Activated CD4-positive, alpha-beta T cell treated with anti-CD3 and anti-CD28 coated beads, Interleukin-2, amount 10 ng/mL, durations not matched to agents 7 days and 5 days (primary cell): ENCODE measurements at places on chromosomes 11 and 22.

DNA sequence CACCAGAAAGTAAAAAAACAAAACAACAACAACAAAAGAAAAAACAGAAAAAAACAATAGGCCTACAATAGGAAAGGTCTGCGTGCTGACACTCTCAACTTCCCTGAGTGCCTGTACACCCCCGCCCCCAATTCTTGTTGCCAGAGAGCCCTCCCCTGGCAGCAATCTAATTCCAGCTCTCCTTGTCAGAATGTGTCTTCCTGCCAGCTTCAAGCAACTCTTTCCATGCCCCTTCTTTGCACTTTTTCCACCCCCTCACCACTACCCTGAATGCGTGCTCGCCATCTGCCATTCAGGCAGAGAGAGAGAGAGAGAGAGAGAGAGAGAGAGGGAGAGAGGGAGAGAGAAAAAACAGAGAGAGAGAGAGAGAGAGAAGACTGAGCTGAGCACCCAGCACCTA is 245.0 kb downstream of the KIRREL3 start:
- no peak overlapping the region for H3K4me3 ChIP-seq
- H3K27me3 ChIP-seq: peaks cover 6% of the 10 kb centered on the region
- no peaks in the 10 kb centered on the region for H3K4me1 ChIP-seq
- no peaks in the 10 kb centered on the region for H3K36me3 ChIP-seq
- no peak overlapping the region for H3K27ac ChIP-seq
- no peak for DNase-seq

- H3K27ac ChIP-seq: no peak overlapping the region
- no peak for DNase-seq
- H3K27me3 ChIP-seq: no peaks in the 10 kb centered on the region
- H3K4me3 ChIP-seq: no peak overlapping the region
- H3K4me1 ChIP-seq: no peaks in the 10 kb centered on the region
Observed at GRCh38 chr11:41190437-41191082, 268.9 kb downstream of the LRRC4C start.

GRCh38 chr22:18114976-18115652 is 4.5 kb downstream of the TUBA8 start:
- H3K4me3 ChIP-seq: no peak overlapping the region
- H3K27ac ChIP-seq: no peak overlapping the region
- peaks cover 25% of the 10 kb centered on the region for H3K27me3 ChIP-seq

- DNase-seq: peak; percentile 90
- peak overlapping the region; percentile 95 for H3K27ac ChIP-seq
- H3K36me3 ChIP-seq: no peaks in the 10 kb centered on the region
- no peaks in the 10 kb centered on the region for H3K27me3 ChIP-seq
- peak overlapping the region; percentile 94 for H3K4me3 ChIP-seq
- peaks cover 50% of the 10 kb centered on the region for H3K4me1 ChIP-seq
Observed at GRCh38 chr22:37198258-37199102, 10.4 kb upstream of the C1QTNF6 start.

GRCh38 chr22:50112151-50113118 is 22.6 kb downstream of the MOV10L1 start:
- H3K27ac ChIP-seq: peak overlapping the region; percentile 7
- no peak overlapping the region for H3K4me3 ChIP-seq
- H3K4me1 ChIP-seq: peaks cover 17% of the 10 kb centered on the region
- H3K27me3 ChIP-seq: peaks cover 2% of the 10 kb centered on the region
- no peak for DNase-seq

- H3K27ac ChIP-seq: no peak overlapping the region
- peaks cover 7% of the 10 kb centered on the region for H3K27me3 ChIP-seq
- no peaks in the 10 kb centered on the region for H3K36me3 ChIP-seq
- DNase-seq: peak; percentile 34
- peaks cover 3% of the 10 kb centered on the region for H3K4me1 ChIP-seq
Observed at GRCh38 chr22:45101515-45102227, 62.1 kb upstream of the NUP50 start.

DNA sequence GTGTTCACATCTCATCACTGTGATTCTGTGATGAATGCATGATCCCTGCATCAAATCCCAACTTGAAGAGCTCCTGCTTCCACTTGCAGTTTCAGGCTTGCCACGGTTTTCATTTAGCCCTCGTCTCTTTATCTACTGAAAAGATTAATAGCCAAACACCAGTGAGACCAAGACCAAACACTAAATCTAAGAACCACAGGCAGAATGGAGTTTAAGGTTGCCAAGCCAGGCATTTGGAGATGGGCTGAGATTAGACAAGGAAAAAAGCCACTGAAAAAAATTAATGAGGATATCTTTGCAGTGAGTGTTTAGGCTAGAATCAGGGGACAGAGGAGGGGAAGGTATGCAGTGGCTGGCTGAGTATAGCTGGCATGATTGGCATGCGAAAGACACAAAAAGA is 227.2 kb upstream of the BLID start:
- DNase-seq: no peak
- no peaks in the 10 kb centered on the region for H3K27me3 ChIP-seq
- no peak overlapping the region for H3K27ac ChIP-seq

DNA sequence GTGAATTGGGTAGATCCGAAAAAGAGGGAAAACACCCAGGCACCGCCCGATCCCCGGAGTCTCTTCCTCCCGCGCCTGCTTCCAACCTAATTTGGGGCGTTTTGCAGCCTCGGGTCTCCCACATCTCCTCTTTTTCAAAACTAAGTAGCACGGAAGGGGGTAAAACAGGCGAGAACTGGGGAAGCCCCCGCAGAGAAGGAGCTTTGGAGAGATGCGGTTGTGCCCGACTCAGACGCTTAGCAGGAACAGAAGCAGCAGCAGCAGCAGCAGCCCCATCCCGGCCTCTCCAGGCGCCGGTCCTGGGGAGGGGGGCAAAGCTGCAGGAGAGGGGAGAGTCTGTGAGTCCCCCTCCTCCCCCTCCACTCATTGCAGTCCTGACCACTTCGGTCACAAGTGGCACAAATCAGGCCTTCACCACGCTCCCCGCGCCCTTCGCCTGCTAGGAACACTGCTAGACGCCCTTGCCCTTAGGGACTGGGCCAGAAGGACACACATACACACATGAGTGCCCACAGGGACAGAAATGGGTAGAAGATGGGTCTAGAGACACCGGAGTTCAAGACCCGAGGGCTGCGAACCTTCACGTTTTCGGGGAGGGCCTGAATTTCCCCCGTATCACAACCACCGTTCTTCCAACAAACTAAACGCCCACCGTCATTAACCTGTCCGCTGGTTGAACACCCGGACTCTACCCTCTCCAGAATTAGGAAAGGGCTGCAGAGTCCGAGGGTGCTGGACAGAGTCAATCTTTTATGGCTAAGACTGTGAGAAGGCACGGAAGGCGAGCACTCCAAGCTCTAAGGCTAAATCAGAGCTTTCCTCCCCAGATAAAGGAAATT is 98.3 kb upstream of the HSD17B12 start:
- H3K4me1 ChIP-seq: peaks cover 18% of the 10 kb centered on the region
- no peak for DNase-seq
- no peak overlapping the region for H3K27ac ChIP-seq
- H3K27me3 ChIP-seq: peaks cover 79% of the 10 kb centered on the region

- H3K27ac ChIP-seq: no peak overlapping the region
- DNase-seq: no peak
- H3K27me3 ChIP-seq: no peaks in the 10 kb centered on the region
- H3K4me1 ChIP-seq: peaks cover 18% of the 10 kb centered on the region
- H3K36me3 ChIP-seq: peaks cover 17% of the 10 kb centered on the region
Observed at GRCh38 chr11:96105197-96105895, 181.4 kb upstream of the MTMR2 start.

- no peaks in the 10 kb centered on the region for H3K27me3 ChIP-seq
- H3K27ac ChIP-seq: no peak overlapping the region
- H3K36me3 ChIP-seq: peaks cover 42% of the 10 kb centered on the region
- no peak overlapping the region for H3K4me3 ChIP-seq
- DNase-seq: no peak
Observed at GRCh38 chr22:19483481-19484244, 3.9 kb downstream of the CDC45 start.

- H3K36me3 ChIP-seq: no peaks in the 10 kb centered on the region
- no peak overlapping the region for H3K27ac ChIP-seq
- H3K27me3 ChIP-seq: peaks cover 13% of the 10 kb centered on the region
- H3K4me1 ChIP-seq: no peaks in the 10 kb centered on the region
- no peak for DNase-seq
Observed at GRCh38 chr11:34749666-34750659, 129.1 kb downstream of the EHF start.

GRCh38 chr11:27296497-27296896 is 66.5 kb downstream of the CCDC34 start:
- H3K27me3 ChIP-seq: no peaks in the 10 kb centered on the region
- H3K36me3 ChIP-seq: no peaks in the 10 kb centered on the region
